ENCODE measurements at places on chromosomes 12 and 14.

DNA sequence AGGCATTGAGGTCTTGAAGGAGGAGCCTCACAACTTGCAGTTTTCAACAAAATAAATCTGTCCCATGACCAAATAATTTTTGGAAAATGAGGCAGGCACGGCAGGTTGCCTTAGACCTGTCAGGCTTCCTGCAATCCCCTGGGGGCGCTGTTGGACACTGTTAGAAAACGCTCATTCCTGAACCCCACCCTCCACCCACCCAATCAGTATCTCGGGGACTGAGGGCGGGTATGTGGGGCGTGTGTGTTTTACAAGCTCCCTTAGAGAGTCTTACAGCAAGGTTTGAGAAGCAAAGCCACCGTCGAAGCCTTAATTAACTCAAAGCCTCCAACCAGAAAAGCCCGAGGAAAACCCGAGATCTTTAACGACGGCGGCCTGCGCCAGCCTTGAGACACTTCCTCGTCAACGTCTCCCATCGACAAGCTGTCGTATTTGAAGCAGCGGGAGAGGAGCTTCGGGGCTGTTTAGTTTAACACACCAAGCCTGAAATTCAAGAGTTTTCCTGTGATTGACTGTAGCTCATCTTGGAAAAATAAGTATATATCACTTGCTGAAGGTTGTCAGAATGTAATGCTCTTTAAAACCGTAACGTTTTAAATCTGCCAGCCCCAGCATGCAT, 123.0 kb downstream of the GLT1D1 start:
- no peak for DNase-seq

GRCh38 chr12:58369576-58369975, 428.2 kb downstream of the ATP23 start:
- DNase-seq, result no peak

DNA sequence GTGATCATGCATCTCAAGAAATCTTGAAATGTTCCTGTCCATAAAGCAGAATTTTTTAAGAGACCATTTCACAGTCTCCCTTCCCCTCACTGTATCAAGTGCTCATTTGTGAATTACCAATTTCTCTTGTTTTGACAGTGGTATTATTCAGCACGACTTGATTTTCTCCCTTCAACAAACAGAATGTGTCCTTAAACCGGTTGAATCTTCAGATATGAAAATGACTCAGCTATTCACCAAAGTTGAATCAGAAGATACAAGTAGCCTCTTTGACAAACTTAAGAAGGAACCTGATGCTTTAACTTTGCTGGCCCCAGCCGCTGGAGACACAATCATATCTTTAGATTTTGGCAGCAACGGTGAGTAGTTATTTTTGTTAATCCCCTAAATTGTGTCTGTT, 25.5 kb upstream of the SNAPC1 start:
- no peak for DNase-seq

DNA sequence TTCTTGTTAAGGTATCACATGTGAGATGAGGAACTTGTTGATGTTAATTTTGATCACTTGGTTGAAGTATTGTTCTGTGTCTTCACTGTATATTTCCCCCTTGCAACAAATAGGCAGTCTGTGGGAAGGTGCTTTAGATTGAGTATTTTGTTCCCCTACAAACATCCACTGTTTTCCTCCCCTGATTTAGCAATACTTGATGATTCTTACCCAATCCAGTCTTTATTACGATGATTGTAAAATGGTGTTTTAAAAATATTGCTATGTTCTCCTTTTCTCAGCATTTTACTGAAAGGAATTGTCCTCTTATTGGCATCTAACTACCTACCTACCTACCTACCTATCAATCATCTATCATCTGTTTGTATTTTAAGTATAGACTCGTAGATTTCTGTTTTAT, 66.3 kb downstream of the ETNK1 start:
- DNase-seq, result no peak

- no peak for DNase-seq
These were observed 619 bp upstream of the NTN4 start for GRCh38 chr12:95790917-95791849.

DNA sequence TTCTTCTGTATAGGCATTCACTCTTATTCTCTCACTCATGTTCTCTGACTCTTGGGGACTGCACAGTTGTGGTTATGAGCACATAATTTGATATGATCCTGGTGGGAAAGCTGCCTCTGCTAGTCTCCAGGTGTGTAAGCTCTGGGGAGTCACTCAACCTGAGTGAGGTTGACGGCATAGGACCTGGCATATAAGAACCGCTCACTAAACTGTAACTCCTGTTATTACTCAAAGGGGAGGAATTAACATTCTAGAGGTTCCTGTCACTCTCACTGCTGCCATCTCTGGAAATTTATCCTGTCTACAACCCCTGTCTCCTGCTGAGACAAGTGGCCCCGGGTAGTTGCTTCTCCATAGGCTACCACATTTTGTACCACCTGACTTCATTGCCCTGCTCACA, 14.0 kb downstream of the SRSF5 start:
- no peak for DNase-seq

- no peak for DNase-seq
These were observed 13.2 kb upstream of the TIGAR start for GRCh38 chr12:4307593-4308333.

DNA sequence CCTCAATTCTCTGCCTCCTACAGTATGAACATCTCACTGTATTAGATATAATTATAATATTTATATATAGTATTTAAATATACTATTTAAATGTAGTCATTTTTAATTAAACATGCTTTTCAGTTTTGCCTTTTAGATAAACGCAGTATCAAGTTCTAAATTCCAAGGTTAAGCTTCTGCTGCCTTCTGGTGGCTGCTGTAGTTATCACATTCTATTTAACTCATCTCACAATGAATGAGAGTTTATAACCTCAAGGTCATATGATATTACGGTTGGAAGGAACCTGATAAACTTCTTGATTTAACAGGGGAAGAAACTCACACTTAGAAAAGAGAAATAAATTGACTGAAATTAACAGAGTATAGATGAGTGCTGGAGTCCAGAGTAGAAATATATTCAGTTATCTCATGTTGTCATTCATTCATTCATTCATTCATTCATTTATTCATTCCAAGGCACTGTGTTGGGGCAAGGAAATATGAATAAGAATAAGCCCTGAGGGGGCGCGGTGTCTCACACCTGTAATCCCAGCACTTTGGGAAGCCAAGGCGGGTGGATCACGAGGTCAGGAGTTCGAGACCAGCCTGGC, 31.9 kb downstream of the GUCY2C start:
- no peak for DNase-seq
